Fibroblast of mammary gland (primary cell): ENCODE measurements at places on chromosomes 12 and 14.
A peak's percentile ranks its signal among the peaks of the same experiment; 100 is the strongest.

GRCh38 chr12:24820872-24821271 lies 128.0 kb downstream of the BCAT1 start:
- DNase-seq = peak; percentile 88

DNA sequence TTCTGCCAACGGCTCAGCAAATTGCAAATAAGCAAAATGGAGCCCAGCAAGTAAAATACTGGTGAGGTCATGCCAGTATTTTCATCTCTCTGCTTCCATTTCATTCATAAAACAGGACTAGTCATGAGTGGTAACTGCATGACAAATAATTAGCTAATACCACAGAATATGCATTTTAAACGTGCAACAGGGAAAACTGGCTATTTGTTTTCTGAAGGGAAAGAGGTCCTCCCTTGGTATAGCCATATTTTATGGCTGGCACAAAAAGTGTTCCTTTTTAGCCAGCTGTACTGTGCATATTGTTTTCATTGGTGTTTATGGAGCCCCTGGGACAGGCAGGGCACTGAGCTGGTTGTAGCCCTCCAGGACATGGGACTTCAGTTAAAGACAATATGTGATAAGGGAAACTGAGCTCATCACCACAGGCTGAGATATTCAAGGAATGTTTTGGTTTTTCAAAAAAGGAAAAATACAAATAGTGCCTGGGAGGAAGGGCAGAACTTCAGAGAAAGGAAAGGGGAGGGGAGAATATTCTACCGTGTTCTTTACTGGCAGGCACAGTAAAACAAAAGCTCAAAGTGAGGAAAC lies 26.1 kb upstream of the FOXN3 start:
- peak; percentile 61 for DNase-seq

GRCh38 chr12:74689071-74689655 lies 151.5 kb downstream of the ATXN7L3B start:
- peak; percentile 70 for DNase-seq

GRCh38 chr12:75892731-75893408 lies 138.7 kb downstream of the PHLDA1 start:
- DNase-seq = peak; percentile 55
